ENCODE measurements at places on chromosomes 6 and 20. TPM values are rescaled to one million over a fixed set of nuclear protein-coding genes. Genes with fewer than 3 reads are reported as not detected.

The SLPI gene
- total RNA-seq: not detected

The FAM83B gene
- not detected for total RNA-seq

The TDRD6 gene
- total RNA-seq: not detected

The IGF2R gene
- total RNA-seq: 83.6 TPM

The THBD gene
- not detected for total RNA-seq

The TMEM74B gene
- 1.5 TPM for total RNA-seq

DNA sequence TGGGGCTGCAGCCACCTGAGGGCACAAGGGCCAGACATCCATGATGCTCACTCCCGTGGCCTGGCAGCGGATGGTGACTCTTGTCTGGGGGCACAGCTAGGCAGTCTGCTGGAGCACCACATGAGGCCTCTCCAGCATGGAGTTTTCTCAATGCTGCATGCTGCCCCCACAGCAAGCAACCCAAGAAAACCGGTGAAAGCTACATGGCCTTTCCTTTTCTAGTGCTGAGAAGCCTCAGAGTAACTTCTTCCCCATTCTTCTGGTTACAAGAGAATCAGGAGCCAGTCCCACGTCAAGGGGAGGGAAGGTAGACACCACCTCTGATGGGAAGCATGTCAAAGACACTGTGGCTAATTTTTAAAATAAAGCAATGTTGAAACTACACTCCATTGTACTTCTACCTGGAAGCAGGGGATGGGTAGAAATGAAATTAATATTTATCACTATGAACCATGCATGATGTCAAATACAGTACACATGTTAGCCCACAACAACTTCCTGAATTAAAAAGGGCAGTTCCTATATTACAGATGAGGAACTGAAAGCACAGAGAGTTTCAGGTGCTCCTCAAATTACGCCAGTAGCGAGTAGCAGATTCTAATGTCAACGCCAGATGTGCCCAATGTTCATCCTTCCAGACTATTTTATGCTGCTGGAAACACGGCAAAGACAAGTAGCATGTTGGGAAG is 101.5 kb downstream of the LAMP5 start:
- H3K4me3 ChIP-seq: no peak overlapping the region
- no peak for DNase-seq
- H3K36me3 ChIP-seq: no peaks in the 10 kb centered on the region
- H3K27ac ChIP-seq: no peak overlapping the region
- no peaks in the 10 kb centered on the region for H3K4me1 ChIP-seq

- DNase-seq: no peak
- no peaks in the 10 kb centered on the region for H3K36me3 ChIP-seq
- no peaks in the 10 kb centered on the region for H3K27me3 ChIP-seq
- no peaks in the 10 kb centered on the region for H3K4me1 ChIP-seq
- no peak overlapping the region for H3K27ac ChIP-seq
Observed at GRCh38 chr6:84862843-84863242, 98.4 kb upstream of the TBX18 start.

GRCh38 chr6:115863211-115863610 is 197.5 kb downstream of the FRK start:
- no peak overlapping the region for H3K4me3 ChIP-seq
- H3K27me3 ChIP-seq: no peaks in the 10 kb centered on the region
- no peaks in the 10 kb centered on the region for H3K36me3 ChIP-seq
- DNase-seq: no peak

- peak overlapping the region; percentile 92 for H3K27ac ChIP-seq
- no peaks in the 10 kb centered on the region for H3K27me3 ChIP-seq
- peaks cover 53% of the 10 kb centered on the region for H3K36me3 ChIP-seq
- H3K4me1 ChIP-seq: peaks cover 43% of the 10 kb centered on the region
Observed at GRCh38 chr20:17972121-17972520, 3.3 kb downstream of the MGME1 start.

DNA sequence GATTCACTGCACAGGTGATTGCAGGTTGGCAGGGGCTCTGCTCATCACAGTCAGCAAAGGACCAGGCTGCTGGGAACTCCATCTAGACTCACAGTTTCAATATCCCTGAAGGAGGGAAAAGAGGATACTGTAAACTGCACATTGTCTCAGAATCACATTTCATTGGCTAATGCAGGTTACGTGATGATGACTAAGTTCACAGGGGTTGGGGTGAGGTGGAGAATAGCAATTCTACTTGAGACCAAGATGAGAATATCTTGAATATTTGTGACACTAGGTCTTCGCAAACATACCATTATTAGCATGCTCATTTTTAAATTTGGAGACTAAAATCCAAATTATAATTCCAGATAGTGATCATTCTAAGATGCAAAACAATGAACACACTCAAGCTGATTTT is 208.5 kb upstream of the CITED2 start:
- no peaks in the 10 kb centered on the region for H3K36me3 ChIP-seq
- no peak for DNase-seq
- H3K27me3 ChIP-seq: peaks cover 11% of the 10 kb centered on the region
- H3K27ac ChIP-seq: no peak overlapping the region
- no peak overlapping the region for H3K4me3 ChIP-seq
- H3K4me1 ChIP-seq: peaks cover 16% of the 10 kb centered on the region

GRCh38 chr6:72913797-72914196 is 291.9 kb downstream of the KCNQ5 start:
- H3K4me1 ChIP-seq: no peaks in the 10 kb centered on the region
- H3K27me3 ChIP-seq: no peaks in the 10 kb centered on the region
- no peak for DNase-seq
- H3K27ac ChIP-seq: no peak overlapping the region
- H3K4me3 ChIP-seq: no peak overlapping the region

DNA sequence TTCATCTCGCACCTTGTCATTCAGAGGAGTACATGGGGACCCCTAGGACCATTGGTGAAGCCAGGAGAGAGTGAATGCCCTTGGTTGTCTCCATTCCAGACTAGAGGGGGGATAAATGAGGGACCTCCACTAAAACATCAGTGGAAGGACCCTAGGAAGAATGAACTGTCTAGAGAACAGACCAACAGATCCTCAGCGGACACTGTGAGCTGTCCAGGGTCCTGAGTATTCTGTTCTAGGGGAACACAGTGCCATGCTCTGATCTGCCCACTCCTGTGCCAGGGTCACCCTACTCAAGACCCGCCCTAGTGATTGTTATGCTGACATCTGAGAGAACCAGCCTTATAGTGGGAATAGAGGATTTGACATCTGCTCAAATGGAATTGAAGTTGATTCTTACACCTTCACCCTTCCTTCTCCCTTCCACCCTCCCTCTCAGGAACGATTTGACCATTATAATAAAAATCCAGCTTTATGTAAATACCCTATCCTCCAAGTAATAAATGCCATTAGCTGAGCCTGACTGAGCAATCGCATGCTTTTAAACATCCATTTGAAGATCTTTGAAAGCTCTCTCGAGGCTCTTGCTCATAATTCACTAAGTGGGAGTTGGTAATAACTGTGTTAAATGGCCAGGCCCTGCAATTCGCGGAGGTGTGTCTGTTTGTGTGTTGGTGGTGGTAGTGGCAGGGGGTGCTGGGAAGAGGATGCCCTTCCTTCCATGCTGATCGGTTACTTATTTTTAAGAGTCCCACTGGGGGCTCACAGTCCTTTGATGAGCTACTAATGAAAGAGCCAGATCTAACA is 43.6 kb upstream of the SLC32A1 start:
- no peaks in the 10 kb centered on the region for H3K36me3 ChIP-seq
- no peak overlapping the region for H3K27ac ChIP-seq
- no peaks in the 10 kb centered on the region for H3K4me1 ChIP-seq
- peaks cover 39% of the 10 kb centered on the region for H3K27me3 ChIP-seq

- H3K36me3 ChIP-seq: no peaks in the 10 kb centered on the region
- H3K4me1 ChIP-seq: no peaks in the 10 kb centered on the region
- DNase-seq: no peak
- no peak overlapping the region for H3K4me3 ChIP-seq
- H3K27me3 ChIP-seq: no peaks in the 10 kb centered on the region
Observed at GRCh38 chr6:148884461-148884860, 137.6 kb downstream of the UST start.

DNA sequence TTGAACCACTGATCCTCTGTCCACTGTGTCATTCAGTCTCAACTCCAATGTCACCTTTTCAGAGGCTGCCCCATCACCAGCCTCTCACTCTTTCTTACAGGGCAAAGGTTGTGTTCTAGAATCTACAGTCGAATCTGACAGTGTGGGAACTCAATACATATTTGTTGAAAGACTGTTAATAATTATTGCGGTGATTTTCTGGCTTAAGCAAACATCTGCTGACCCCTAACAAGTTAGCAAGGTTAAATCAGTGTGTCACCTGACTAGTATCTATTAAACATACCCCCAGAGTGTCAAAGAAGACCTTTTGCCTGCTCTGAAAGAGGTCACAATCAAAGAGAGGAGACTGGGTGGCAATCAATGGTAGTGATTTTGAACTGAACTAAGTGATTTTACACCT is 41.9 kb downstream of the ELOVL2 start:
- peaks cover 12% of the 10 kb centered on the region for H3K27me3 ChIP-seq
- H3K4me1 ChIP-seq: no peaks in the 10 kb centered on the region
- H3K27ac ChIP-seq: no peak overlapping the region
- DNase-seq: no peak

DNA sequence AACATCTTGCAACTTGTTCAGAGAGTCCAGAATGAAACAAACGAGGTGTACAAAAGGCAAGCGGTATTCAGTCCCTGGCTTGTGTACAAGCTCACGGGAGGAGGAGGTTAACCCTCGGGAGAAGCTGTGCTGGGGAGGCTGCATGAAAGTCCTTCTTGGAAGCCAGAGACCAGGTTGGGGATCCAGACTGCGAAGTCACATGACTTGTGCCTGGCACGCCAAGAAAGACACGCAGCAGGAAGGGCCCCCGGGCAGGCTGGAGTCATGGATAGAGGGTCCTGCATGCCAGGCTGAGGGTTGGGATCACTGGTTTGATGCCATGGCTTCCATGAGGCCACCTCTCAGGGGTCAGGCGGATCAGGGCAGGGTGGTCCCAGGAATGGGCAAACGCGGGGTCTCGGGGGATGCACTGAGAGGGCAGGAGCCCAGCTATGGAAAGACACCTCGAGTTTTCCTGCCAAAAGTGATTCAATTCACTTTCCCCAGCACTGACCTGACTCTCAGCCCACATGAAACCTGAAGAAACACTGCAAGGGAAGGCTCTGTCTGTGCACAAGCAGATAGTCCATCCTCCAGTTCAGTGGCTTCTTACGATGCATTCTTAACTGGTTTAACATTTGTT is 79.4 kb downstream of the DLL1 start:
- no peaks in the 10 kb centered on the region for H3K36me3 ChIP-seq
- H3K27me3 ChIP-seq: peaks cover 13% of the 10 kb centered on the region
- no peak overlapping the region for H3K27ac ChIP-seq
- peaks cover 7% of the 10 kb centered on the region for H3K4me1 ChIP-seq
- DNase-seq: no peak
- H3K4me3 ChIP-seq: no peak overlapping the region

- H3K4me3 ChIP-seq: peak overlapping the region; percentile 77
- no peaks in the 10 kb centered on the region for H3K36me3 ChIP-seq
- peak; percentile 97 for DNase-seq
- peaks cover 32% of the 10 kb centered on the region for H3K4me1 ChIP-seq
- H3K27me3 ChIP-seq: no peaks in the 10 kb centered on the region
- peak overlapping the region; percentile 98 for H3K27ac ChIP-seq
Observed at GRCh38 chr6:45710304-45710821, 305.3 kb downstream of the CLIC5 start.

- H3K27ac ChIP-seq: no peak overlapping the region
- DNase-seq: no peak
- no peak overlapping the region for H3K4me3 ChIP-seq
- no peaks in the 10 kb centered on the region for H3K27me3 ChIP-seq
Observed at GRCh38 chr6:126302191-126302590, 37.7 kb upstream of the CENPW start.

GRCh38 chr6:90790058-90790457 is 203.2 kb upstream of the MAP3K7 start:
- H3K27ac ChIP-seq: no peak overlapping the region
- no peak for DNase-seq
- no peaks in the 10 kb centered on the region for H3K36me3 ChIP-seq
- no peak overlapping the region for H3K4me3 ChIP-seq

GRCh38 chr6:104527311-104527710 is 332.4 kb downstream of the HACE1 start:
- no peak overlapping the region for H3K27ac ChIP-seq
- peaks cover 19% of the 10 kb centered on the region for H3K27me3 ChIP-seq
- DNase-seq: no peak
- H3K4me1 ChIP-seq: no peaks in the 10 kb centered on the region
- no peaks in the 10 kb centered on the region for H3K36me3 ChIP-seq

DNA sequence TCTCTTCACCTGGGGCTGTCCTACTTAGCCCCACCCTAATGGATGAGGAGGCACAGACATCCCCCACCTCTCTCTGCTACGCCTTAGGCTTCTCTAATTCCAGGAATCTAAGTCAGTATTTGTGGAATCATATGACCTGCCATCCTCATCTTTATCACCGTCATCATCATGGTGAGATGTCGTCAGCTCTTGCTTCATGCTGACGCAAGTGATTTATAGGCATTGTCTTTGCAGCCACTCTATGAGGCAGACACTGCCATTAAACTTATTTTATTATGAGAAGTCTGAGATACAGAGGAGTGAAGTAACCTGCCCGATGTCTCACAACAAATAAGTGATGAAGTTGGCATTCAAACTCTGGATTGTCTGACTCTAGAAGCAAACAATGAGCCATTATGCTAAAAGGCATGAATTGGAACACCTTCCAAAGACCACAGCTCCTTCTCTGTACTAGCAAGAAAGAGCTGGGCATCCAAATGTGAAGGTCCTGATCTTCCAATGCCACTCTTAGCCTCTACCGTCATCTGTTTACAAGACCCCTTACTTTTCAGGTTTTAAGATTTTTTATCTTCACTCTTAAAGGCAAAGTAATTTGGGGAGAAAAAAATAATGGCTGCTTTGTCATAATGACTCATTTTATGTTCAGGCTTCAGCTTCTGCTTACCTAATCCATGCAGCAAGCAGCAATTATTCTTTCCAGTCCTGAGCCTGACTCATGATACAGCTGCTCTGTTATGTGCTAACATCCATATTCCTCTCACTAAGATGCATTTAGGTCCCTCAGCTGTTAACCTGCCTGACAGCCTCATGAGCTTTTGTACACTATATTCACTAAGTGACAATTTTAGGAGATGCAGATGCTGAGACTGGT is 113.7 kb upstream of the BCLAF1 start:
- no peak for DNase-seq
- H3K4me3 ChIP-seq: no peak overlapping the region
- H3K36me3 ChIP-seq: no peaks in the 10 kb centered on the region
- no peaks in the 10 kb centered on the region for H3K4me1 ChIP-seq
- H3K27me3 ChIP-seq: peaks cover 11% of the 10 kb centered on the region
- H3K27ac ChIP-seq: no peak overlapping the region

- H3K36me3 ChIP-seq: no peaks in the 10 kb centered on the region
- peaks cover 49% of the 10 kb centered on the region for H3K4me1 ChIP-seq
- peak; percentile 85 for DNase-seq
- peak overlapping the region; percentile 100 for H3K27ac ChIP-seq
- H3K27me3 ChIP-seq: no peaks in the 10 kb centered on the region
Observed at GRCh38 chr6:27873021-27873940, 38.9 kb downstream of the OR2B2 start.

DNA sequence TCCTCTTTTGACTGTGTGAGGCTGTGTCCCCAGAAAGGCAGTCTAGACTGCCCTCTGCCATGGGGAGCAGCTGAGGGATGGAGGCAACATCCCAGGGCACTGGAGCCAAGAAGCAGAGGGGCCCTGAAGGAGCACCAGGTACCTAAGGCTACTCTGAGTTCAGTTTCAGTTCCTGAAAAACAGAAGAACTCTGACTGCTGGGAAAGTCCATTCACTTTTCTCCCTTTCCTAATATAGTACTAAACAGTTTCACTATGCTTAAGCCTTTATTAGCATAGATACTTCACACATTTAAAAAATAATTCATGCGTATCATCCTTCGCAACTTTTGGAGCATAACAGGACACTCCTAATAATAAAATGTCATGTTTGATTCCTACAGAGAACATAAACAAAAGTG is 130.0 kb downstream of the FOXC1 start:
- H3K4me1 ChIP-seq: no peaks in the 10 kb centered on the region
- no peak overlapping the region for H3K4me3 ChIP-seq
- H3K27ac ChIP-seq: no peak overlapping the region
- no peak for DNase-seq
- no peaks in the 10 kb centered on the region for H3K36me3 ChIP-seq

All from activated T-cell treated with anti-CD3 and anti-CD28 coated beads, Interleukin-2, amount 50 U/mL, for 72 hours (primary cell).